Left colon (tissue), 2 donors: ENCODE measurements at places on chromosomes 12 and 14. TPM values are rescaled to one million over a fixed set of nuclear protein-coding genes. Genes with fewer than 3 reads are reported as not detected.

- no peak for DNase-seq
Observed at GRCh38 chr14:88069677-88070076, 64.7 kb downstream of the GPR65 start.

DNA sequence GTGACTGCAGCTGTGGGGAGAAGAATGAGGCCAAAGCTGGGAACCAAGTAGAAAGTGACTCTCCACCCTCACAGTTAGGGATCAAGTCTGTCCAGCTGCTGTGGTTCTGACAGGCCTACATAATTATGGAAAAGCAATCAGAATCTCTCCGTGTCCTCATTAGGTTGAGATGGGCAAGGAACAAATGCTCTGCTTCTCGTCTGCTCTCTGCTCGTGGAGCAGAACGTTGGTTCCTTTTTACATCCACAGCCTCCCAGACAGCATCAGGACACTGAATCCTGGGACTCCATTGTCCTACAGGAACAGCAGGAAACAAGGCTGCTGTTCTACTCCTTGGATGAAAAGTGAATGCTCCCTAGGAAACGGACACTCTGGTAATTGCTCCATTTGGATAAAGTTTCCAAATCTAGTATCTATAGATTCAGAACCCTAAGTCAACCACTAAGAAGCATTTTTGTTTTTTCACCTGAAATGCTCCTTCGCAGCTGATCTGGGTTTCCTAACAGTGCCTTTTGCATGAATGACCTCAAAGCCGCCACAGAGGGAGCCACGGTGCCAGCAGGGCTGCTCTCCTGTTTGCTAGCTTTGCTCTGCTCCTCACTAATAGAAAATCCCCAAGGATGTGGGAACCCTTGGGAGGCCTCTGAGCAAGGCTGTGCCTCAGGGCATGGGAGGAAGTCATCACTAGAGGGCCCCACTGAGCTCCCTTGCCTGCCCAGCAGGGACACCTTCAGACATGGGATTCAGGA is 102.0 kb downstream of the EGLN3 start:
- peak; percentile 78 for DNase-seq

GRCh38 chr12:93902736-93903562 is 225.8 kb downstream of the CRADD start:
- no peak for DNase-seq

DNA sequence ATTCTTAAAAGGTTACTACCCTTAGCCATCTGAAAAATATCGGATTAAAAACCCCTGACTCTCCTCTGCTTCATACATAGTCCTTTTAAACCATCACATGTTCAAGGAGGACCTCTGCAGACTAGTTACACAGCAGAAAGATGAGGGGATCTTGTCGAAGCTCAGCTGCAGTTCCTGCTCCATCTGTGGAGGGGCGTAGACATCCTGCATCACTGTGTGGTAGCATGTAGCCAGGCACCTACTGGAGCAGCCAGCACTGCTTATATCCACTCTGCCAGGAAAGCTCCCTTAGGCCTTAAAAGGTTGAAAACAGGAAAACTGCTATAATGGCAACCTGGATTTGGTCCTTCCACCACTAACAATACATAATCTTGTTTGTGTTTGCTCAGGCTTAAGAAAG is 57.6 kb upstream of the STRN3 start:
- DNase-seq: no peak

DNA sequence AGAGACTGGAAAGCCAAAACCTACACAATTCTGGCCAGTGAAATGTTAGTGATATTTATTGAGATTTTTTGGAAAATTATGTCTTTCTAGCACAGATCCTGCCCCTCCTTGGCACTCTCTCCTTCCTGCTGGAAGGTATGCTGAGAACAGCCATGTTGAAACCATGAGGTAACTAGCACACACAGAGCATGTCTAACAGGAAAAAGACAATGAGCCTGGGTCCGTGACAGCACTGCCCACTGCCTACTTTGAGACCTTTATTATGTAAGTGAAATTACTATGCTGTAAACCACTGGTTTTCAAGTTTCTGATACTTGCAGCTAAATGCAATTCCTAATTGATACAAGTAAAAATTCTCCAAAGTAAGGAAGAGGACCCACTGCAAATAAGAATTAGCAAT is 81.6 kb upstream of the SINHCAF start:
- no peak for DNase-seq

CCND2 gene
- total RNA-seq: 97.7 TPM

IKBIP gene
- 4.9 TPM for total RNA-seq

CAPZA3 gene
- not detected for total RNA-seq

ADCY6 gene
- total RNA-seq: 103 TPM

DDIT3 gene
- 20.5 TPM for total RNA-seq

COCH gene
- 3.1 TPM for total RNA-seq

TAS2R20 gene
- total RNA-seq: 1.6 TPM
